ENCODE measurements at places on chromosomes 1 and 21.

- no peak for DNase-seq
These were observed at the start of gene CFHR3 for GRCh38 chr1:196774603-196775002. Gene CFHR3, plus strand, starts transcription at chr1:196774840. Its CDS starts 47 bp downstream, at chr1:196774887.

GRCh38 chr1:94022471-94023189 lies 98.3 kb downstream of the ABCA4 start:
- no peak for DNase-seq

DNA sequence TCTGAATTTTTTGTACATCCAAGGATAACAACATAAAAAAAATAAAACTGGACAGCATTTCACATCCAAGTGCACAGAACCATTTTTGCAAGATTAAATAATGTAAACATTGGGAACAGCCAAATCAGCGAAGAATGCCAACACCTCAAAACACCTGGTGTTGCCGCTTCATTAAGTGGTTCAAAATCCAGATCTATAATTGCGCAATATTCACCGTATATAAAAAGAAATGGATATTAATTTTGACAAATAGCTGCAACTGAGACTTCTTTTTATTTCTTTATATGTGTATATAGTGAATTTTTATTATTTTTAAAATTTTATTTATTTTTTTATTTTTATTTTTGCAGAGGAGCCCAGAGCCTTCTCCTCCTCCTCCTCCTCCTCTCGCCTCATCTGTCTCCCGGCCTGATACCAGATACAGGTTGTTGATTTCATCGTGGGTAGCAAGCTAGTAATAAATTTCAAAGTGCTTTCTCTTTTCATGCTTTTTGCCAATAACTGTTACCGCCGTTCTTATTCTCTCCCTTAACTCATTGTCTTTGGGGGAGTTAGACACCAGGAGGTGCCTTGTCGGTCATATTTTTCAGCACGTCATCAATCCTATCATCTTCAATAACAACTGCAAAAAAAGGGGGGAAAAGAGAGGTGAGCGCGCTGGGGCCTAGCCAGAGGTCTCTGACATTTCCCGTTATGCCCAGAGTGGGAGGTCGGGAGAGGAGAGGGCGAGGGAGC lies 2.7 kb downstream of the CAMK2N1 start:
- DNase-seq, result no peak

- no peak for DNase-seq
These were observed 1.6 kb downstream of the ACAP3 start for GRCh38 chr1:1306070-1306660.

DNA sequence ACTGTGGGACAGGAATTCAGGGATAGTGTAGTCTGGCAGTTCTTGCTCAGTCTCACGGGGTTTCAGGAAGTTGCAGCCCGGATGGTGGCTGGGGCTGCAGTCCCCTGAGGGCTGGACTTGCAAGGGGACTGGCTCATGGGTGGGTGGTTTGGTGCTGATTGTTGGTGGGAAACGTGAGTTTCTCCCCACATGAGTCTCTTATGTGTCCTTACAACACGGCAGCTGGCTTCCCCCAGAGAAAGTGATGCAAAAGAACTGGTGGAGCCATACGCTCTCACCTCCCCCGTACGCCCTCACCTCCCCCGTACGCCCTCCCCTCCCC lies 64.9 kb downstream of the EVA1C start:
- DNase-seq, result no peak

DNA sequence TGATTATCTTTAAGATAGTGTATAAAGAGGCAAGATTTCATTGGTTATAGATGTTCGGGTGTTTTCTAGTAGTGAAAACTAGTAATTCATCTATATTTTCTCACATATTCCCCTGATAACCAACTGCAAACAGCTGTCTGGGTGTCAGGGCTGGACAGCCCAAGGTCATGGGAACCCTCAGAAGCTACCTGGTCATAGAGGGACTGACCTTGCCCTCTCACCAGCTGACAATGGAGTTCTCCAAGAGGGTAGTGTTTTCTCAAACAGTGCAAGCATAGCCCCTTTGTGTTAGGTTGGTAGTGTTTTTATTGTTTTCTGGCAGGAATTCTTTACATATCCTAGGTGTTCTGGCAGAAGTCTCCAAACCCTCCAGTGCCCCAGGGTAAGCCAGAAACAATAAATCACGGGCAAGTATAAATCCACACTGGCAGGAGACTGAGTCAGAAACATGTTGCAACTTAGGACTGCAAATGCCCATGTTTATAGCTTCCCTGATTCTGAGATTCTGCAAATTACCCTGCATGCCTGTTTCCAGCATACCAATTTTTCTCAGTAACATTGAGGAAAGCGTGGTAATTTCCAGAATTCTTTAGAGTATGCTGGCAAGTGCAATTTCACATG lies 82.8 kb upstream of the ATP1A1 start:
- DNase-seq, result no peak

DNA sequence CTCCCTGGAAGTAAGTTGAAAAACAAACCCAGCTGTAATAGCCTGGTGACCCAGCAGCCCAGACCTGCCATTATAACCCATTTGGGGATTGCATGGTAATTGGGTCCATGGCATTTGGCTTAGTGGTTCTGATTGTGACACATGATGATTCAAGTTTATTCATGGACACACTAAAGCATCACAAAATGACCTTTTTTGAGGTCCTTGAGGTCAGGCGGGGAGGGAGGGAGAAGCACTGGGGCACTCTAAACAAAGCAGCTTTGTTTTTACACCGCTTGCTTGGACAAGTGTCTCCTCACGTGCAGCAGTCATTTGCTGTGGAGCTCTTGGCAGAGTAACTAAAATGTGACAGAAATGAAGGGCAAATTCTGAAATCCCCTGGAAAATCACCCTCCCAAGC lies 241.0 kb upstream of the SGIP1 start:
- DNase-seq, result no peak

DNA sequence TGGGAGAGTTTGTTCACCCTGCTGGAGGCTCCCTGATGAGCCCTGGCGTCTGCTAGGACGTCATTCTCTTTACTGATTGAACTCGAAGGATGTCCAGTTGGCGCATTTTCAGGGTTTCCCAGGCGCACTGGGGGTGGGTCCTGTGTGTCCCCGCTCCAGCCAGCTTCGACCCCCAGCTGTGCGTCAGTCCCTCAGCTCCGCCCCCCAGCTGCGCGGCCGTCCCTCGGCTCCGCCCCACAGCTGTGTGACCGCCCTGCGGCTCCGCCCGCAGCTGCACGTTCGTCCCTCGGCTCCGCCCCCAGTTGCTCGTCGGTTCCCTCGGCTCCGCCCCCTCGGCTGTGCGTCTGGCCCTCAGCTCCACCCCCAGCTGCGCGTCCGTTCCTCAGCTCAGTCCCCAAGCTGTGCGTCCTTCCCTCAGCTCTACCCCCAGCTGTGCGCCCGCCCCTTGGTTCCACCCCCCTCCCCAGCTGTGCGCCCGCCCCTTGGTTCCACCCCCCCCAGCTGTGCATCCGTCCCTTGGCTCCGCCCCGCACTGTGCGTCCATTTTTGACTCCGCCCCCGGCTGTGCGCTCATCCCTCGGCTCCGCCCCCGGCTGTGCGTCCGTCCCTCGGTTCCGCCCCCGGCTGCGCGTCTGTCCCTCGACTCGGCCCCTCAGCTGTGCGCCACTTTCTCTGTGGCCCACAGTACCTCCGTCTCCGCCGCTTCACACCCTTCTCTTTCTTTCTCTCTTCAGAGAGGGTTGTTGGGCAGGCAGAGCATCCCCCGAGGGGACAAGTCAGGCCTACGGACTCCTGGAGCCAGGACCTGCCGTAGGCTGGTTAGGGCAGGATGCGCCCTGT lies 61.3 kb downstream of the FAAP20 start:
- peak; percentile 88 for DNase-seq

DNA sequence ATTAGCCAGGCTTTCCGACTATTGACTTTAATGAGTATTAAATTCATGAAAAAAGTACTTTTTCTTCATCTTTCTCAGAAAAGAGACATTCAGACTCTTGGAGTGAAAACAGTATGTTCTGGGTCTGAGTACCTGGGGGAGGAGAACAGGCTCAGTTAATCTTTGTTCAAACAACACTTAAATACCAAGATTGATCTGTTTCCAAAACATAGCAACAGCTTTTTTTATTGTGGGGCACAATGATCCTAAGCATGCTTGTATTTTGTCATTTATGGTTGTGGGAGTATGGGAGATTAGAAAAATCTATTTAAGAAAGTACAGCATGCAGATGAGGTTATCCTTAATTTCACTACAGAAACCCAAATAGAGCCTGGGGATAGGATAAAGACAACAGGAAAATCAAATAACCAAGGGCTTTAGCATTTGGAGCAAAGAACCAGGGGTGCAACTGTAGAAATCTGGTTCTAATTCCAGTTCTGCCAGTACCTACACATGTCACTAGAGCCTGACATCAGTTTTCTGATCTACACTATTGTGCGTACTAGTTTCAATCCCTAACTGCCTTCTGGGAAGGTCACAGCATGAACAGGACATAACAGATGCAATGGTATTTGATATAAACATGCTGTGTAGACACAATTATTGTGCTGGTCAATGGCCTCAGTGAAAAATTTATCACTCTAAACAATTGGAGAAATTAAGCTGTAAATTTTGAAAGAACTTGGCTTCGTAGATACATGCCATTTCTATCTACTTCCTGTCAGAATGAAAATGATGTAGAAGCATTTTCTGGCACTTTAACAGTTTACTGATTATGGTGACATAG lies 91.2 kb downstream of the KCNK1 start:
- DNase-seq, result no peak

DNA sequence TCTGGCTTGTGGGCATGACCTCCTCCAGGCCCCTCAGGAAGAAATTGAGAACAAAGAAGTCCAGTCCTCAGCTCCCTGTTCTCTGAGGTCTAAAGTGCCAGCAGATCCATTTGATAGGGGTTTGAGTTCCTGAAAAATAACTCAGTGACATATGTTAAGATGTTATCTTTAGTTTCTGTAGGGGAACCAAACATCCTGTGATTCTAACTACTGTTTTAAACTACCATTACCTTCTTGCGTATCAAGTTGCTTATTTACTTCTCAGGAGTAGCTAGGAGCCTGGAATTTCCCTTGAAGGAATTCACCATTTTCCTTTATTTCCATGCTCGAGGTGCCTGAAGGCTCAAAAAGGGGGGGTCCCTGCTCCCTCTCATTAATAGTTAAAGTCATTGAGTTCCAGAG lies 18.8 kb upstream of the LIN9 start:
- no peak for DNase-seq

- no peak for DNase-seq
These were observed 95.9 kb upstream of the IGSF21 start for GRCh38 chr1:18011703-18012102.

GRCh38 chr1:35210321-35211119 lies 17.6 kb upstream of the SFPQ start:
- no peak for DNase-seq

- DNase-seq, result no peak
These were observed 102.3 kb upstream of the ZNF648 start for GRCh38 chr1:182163821-182164223.

GRCh38 chr1:64691626-64692025 lies 53.2 kb upstream of the RAVER2 start:
- no peak for DNase-seq

- no peak for DNase-seq
These were observed 22.4 kb upstream of the HMGB4 start for GRCh38 chr1:33841494-33841893.

- no peak for DNase-seq
These were observed 2.8 kb downstream of the ANKRD34A start for GRCh38 chr1:145961425-145962156.

DNA sequence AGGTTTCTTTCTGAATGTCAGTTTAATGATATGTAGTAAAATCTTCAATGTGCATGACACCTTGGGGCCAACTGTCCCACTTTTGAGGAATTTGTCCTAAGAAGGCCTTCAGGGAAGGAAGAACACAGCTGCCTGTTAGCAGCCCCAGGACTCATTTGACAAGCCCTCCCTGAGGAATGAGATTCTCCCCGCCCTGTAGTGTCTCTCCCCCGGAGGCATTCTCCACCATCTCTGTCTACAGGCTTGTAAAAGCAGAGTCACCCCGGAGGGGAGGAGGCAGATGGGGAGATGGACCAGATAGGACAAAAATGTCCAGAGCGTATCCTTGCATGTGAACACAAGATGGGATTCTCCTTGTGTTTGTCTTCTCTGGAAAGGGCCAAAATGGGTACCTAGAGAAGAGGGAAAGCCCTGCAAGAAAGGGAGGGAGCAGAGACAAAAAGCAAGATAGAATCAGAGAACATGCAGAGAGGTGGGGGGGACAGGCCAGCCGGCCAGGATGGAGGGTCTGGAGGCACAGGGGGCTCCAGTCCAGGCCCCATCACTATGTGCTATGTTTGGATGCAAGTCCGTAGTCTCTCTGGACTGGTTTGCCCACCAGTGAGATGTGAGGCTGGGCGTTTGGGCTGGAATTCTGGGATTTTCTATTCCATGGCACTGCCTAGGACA lies 12.0 kb upstream of the WNT3A start:
- no peak for DNase-seq

DNA sequence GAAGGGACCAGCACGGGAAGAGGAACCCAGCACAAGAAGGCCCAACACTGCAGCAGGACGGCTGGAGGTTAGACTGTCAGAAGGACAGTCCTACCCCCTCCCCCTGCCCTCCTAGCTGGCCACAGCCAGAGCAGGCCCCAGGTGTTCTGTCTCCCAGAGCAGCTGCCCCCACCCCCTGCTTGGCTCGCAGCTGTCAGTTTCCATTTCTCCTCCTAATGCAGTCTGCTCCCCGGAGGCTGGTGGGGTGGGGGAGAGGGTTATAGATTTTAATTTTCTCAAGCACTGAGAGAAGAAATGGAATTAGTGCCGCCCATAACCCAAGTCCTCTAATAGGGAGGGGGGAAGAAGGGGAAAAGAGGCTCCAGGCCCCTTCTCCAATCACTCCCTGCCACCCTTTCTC lies 13.0 kb upstream of the PEAR1 start:
- DNase-seq, result no peak

DNA sequence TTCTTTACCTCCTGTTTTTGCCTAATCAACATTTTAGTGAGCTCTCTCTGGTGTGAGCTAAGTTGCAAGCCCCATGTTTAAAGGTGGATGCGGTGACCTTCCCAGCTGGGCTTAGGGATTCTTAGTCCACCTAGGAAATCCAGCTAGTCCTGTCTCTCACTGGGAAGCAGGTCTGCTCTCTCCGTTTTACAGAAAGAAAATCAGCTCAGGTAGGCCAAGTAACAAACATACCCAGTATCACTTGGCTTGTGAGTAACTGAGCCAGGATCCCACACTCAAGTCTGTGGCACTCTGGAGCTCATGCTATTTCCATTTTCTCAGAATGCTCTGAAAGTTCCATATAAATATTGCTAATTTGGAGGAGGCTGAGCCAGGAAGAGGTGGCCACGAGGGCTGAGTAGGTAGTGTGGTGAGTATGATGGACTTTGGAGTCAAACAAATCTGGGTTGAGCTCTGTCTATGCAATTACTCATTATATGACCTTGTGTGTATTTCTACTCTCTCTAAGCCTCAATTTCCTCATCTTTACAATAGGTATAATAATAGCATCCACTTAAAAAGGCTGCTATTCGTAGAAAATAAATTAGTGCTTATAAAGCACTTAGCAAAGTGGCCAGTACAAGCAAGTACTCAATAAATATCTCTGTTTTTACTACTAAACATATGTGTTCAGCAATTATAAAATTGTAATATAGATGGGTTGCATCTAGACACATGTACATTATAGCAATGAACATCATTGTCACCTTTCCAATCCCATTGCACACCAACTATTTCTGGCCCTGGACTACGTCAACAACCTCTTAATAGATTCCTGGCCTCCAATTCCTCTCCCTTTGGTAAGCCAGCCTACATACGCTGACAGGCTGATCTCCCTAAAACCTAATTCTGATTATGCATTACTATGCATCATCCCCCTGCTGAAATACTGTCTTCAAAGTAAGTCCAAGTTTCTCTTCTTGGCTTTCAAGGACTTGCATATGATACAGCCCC lies 32.7 kb upstream of the DHCR24 start:
- no peak for DNase-seq

- no peak for DNase-seq
These were observed 211.0 kb downstream of the TOMM20 start for GRCh38 chr1:234917495-234918180.
